NCI-H2029 treated with DMSO at 0.1 percent for 48 hours (cell line): ENCODE measurements at places on chromosomes 4 and X.

DNA sequence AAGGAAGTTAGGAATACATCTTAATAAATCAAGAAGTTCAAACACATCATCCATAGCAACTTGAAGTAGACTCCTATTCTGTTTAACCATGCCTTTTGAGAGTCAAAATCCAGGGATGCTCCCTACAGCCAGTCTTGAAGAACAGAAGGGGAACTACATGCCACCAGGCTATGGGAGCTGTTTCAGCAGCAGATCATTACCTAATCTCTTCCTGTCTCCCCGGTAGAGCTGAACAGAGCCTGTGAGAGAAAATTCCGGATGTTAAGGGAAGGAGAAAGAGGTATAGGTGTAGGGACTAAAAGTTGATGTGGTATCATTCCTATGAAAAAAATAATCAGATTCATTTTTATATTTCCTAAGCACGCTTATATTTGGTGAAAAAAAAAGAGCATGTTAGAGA, 352.2 kb downstream of the SPRY1 start:
- no peak for DNase-seq

DNA sequence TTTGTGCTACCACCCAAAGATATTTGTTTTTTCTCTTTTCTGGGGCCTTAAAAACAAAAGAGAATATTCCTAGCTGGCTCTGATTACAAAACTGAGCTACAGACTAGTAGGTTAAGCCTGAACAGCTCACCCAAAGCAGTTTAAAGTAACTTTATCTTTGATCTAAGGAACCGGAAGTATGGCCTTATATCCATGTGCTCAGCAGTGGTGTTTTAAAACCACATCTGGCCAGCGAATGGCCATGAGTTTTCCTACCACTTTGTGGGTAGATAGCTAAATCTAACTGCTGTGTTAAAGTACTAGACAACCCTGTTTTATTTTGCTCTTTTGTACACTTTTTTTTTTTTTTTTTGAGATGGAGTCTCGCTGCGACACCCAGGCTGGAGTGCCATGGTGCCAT, 24.6 kb downstream of the ADGRG4 start:
- DNase-seq = no peak

DNA sequence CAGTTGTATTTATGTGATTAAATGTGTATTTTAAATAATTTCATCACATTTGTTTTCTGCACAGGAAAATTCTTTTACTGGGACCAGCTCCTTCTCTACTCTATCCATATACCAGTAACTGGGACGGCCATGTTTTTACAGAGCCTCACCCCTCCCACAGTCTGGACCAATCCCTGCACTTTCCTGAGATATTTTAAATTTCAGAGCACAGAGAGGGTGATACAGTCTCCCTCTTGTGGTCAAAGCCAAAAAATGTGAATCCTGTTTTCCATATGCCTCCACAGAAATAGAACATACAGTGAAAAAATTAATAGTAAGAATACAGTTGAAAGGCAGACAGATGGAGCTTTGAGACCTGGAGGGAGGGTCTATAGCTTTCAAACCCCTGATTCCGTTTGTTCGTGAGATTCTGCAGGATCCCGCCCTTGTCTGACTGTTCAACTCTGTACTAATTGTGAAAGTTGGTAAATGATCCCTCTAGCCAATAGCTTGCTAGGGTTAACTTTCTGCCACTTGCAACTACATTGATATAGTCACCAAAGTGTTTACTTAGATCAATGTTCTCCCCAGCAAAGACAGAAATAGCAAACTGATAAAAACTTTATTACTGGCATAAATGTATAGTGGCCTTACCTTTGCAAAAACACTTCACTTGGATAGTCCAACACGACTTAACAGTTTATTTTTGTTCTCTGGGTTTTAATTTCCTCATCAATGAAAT, 172.2 kb downstream of the PPARGC1A start:
- no peak for DNase-seq

DNA sequence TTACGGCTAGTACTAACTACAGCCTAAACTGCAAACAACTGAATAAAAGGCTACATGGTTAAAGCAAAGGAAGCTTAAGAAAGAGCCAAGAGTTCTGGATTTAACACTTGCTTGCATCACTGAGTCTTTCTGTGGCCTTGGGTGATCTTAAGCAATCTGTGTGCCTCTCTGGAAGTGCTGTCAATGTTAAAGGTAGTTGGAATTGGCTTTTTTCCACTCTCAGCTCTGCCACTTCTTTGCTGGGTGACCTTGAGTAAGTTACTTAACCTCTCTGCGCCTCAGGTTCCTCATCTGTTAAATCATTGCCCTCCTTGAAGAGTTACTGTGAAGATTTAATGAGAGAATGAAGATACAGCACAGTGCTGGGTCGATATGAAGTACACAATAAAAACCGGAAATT, 15.7 kb downstream of the SLC2A9 start:
- DNase-seq = no peak

GRCh38 chrX:43656005-43656494, at the start of gene MAOA:
MAOA (plus strand) TSS chrX:43656299; CDS start chrX:43656342, 43 bp downstream.
- DNase-seq = no peak

GRCh38 chr4:7691982-7692381, 247.7 kb downstream of the AFAP1 start:
- DNase-seq = peak; percentile 67

DNA sequence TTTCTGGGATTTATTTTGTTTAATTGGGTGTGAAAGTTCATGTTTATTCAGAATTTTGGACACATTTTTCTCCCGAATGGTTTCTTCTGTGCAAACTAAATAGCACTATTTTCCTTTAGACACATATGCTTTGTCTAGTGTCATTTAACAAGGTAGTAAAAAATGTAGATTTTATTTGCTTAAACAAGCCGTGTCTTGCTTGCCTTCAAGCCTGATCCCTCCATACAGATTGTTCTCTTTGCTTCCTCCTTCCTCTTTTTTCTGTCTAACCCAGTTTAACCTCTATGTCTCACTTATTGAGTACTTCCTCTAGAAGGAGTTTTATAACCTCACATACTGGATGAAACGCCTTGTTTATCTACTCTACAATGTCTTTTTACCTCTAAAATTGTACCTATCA, 211.8 kb downstream of the NPFFR2 start:
- no peak for DNase-seq
